ENCODE measurements at places on chromosomes 13 and 19.

DNA sequence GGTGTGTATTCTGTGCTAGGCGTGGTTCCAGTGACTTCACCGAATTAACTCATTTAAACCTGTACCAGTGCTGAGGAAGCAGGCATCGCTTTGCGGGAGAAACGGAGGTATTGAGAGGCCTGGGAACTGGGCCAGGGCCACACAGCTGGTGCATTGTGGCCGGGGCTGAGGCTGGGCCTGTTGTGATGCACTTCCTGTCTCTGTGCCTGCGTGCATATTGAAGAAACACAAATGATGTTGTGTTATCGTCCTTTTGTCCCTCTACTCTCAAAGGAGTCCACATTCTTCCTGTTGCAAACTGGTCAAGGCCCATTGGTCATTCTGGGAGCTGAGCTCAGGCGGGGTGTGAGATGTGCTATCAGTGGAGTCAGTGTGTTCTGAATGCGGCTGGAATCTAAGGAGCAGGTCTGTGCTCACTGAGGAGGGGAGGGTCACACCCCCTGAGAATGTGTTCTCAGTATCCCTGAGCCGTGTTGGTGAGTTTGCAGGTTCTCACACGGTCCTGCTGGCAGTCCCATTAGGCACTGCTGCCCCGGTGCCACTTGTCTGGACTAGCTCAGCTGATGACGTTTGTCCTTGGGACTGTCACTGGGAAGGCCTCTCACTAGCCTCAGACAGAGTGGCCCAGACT lies 62.1 kb downstream of the ARHGEF7 start:
- DNase-seq, result no peak

- no peak for DNase-seq
Observed at GRCh38 chr13:97848886-97849285, 104.6 kb upstream of the IPO5 start.

- DNase-seq, result peak; percentile 90
Observed at GRCh38 chr13:110471833-110472162, 89.7 kb downstream of the RAB20 start.

- DNase-seq, result no peak
Observed at GRCh38 chr13:111533900-111534683, 213.7 kb downstream of the TEX29 start.

- no peak for DNase-seq
Observed at GRCh38 chr19:50549927-50550593, 18.2 kb downstream of the LRRC4B start.

GRCh38 chr19:10719466-10719961 lies 1.6 kb downstream of the DNM2 start:
- DNase-seq, result no peak

All from kidney glomerular epithelial cell (primary cell).